HAP-1 (cell line): ENCODE measurements at places on chromosomes 12 and 14.

DNA sequence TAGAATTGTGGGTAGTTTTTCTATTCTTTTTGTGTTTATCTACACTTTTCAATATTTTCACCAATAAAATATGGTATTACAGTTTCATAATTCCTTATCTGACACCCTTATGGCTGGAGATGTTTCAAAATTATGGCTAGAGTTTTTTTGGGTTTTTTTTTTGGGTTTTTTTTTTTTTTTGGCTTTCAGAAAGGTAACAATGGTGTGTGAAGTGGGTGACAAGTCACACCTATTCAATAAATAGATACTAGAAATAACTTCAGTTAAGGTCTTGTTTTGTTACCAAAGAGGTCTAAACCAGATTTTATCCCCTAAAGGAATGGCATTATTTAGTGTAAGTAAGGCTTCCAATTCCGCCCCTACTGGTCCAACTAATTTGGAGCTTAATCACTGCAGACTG is 19.5 kb downstream of the SPPL3 start:
- DNase-seq = no peak

- no peak for DNase-seq
Measured at GRCh38 chr14:55103971-55104954, 24.8 kb upstream of the LGALS3 start.

DNA sequence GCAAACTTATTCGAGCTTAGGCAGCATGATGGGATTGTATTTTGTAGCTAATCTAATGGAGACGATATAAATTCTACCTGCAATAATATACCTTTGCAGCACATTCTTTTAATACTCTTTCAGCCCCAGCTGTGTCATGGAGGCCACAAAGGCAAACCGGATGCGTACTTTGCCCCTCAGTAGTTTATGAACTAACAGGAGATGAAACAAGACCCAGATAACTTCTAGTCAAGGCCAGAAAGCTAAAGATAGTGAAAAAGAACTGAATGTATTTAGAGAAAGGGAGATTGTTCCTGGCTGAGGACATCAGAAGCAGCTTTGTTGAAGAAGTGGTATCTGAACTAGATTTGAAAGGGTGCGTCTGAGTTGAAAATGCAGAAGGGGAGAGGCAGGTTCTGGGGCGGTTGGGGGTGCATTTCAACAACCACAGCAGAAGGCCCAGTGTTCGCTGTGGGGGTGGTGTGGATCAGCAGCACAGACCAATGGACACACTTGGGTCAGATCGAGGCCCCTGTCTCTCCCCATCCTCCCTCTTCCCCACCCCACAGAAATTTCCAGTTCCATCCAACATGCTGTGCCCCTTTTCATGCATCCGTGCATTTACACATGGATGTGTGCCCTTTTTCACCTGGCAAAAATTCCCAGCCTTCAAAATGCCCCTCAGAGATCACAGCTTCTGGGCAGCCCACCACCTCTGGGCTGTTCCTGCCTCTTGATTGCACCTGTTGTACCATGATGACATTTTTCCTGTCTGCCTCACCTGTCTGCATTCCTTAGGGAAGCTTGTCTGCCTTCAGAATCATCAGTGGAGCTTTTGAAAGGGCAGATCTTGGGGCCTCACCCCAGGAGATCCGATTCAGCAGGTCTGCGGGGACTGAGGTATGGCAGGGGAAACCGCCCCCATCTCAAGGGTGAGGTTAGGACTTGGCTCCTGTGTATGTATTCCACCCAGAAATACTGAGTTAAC is 2.2 kb downstream of the ZNF839 start:
- DNase-seq = no peak

GRCh38 chr12:62621101-62621638 is 154.5 kb downstream of the MON2 start:
- DNase-seq = no peak

- DNase-seq = no peak
Measured at GRCh38 chr12:117125272-117125613, 26.0 kb upstream of the TESC start.

GRCh38 chr12:104422441-104422840 is 34.3 kb upstream of the CHST11 start:
- no peak for DNase-seq
